ENCODE measurements at places on chromosomes 1 and 21.

GRCh38 chr1:210841926-210842625 lies 291.9 kb downstream of the KCNH1 start:
- DNase-seq = no peak

GRCh38 chr1:188155261-188155660 lies 1326.5 kb downstream of the PLA2G4A start:
- DNase-seq = no peak

DNA sequence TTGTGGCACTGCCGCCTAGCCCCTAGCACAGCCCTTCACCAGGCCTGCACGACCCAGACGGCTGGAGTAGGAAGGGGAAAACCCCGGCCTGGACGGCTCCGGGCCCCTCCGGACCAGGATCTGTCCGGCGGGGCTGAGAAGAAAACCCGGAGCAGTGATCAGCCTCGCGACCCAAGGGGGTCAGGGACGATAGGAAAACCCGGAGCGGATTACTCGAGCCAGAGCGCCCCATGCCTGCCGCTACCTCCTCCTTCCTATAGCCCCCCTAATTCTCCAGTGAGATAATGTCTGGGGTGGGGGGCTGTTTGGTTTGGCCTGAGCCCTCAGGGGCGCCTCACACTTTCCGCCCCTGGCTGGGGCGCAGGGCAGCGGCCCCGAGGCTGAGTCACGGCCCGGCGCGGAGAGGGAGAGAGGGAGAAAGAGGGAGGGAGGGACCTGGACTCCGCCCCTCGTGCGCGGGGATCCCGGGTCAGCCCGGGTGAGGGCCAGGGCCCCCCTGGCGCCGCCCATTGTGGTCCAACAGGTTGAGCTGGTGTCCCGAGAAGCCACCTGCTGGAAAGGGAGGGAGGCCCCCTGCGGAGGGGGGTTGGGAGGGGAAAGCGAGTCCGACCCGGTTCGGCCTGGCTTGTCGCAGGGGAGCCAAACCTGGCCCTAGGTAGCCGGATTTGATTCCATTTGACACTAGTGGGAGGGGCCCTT lies 1.7 kb upstream of the ZBTB7B start:
- peak; percentile 95 for DNase-seq

- DNase-seq = no peak
These were observed 275.5 kb downstream of the CAMTA1 start for GRCh38 chr1:7060745-7061144.

DNA sequence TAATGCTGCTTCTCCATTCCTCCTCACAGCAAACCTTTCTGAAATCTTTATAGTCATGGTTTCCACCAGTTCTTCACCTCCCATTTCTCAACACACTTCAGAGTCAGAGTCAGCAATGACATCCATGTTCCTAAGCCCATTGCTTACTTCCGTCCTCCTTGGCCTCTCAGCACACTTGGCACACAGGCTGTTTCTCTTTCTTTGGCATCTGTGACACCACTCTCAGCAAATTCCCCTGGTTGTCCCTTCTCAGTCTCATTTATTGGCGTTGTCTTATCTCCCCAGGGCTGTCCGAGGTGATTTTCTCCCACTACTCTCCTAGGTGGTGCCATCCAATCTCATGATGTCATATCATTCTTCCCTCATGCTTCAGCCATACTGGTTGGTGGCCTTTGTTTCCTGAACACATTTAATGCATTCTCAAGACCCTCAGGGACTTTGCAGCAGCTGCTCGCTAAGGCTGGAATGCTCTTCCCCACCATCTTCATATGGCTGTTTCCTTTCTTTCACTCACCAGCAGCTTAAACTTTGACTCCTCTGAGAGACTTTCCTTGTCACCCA lies 3.3 kb upstream of the LGALS8 start:
- DNase-seq = no peak

GRCh38 chr1:17802164-17802563 lies 47.0 kb downstream of the ACTL8 start:
- no peak for DNase-seq

DNA sequence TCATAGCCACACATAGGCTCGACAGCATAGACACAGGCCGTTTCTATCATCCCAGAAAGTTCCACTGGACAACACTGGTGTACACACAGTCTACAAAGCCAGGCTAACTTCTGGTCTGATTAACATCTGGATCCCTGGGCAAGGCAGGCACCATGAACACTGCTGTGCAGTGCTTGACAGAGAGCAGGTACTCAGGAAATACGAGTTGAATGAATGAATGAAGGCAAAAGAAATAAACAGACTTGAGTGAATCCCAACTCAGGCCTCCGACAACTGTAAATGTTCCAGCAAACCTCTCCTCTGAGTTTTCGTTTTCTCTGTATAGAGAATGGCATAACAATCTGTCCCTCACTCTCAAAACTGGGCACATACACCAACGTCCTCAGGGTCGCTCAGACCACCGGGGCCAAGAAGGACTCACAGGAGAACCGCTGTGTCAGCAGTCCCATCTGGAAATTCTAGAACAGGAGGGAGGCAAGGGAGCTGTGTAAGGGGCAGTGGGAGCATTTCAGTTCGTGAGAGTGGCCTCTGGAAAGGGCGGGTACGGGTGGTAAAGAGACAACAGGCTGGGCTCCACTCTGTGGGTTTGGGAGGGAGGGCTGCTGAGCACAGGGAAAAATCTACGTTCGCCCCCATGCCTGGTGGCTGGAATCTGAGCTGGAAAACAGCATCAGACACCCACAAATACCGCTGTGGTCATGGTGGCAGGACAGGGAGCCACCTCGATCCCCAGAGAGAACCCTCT lies 15.1 kb upstream of the ECE1 start:
- no peak for DNase-seq

DNA sequence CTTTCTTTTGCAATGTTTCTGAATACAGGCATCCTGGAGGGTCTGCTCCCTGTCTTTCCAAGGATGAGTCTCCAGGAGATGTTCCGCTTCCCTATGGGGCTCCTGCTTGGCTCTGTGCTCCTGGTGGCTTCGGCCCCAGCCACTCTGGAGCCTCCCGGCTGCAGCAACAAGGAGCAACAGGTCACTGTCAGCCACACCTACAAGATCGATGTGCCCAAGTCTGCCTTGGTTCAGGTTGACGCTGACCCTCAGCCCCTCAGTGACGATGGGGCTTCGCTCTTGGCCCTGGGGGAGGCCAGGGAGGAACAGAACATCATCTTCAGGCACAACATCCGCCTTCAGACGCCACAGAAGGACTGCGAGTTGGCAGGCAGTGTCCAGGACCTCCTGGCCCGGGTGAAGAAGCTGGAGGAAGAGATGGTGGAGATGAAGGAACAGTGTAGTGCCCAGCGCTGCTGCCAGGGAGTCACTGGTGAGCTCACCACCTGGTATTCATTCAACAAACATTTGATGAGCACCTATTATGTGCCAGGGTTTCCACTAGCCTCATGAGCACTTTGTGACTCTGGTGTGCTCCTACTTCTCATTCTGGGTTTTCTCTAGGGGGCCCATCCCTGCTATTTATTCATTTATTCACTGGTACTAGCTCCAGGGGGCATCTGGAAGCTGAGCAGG lies 9.9 kb downstream of the TNN start:
- DNase-seq = no peak

DNA sequence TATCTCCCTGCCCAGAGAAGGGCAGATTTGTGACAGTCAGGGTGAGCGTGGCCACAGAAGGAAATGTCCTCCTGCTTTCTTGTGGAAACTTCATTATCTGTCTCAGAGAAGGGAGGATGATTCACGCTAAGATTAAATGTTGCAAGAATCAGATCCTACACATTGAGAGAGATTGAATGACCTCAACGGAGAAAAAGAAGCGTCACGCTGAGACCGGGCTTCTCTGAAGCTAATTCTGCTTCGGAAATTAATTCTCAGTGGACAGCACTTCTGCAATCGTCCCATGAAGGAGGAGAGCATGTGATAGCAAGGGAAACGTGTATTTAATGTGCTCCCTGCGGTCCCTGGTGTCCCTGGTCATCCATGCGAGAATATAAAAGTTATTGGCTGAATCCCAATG lies 19.8 kb upstream of the C1orf21 start:
- DNase-seq = no peak

DNA sequence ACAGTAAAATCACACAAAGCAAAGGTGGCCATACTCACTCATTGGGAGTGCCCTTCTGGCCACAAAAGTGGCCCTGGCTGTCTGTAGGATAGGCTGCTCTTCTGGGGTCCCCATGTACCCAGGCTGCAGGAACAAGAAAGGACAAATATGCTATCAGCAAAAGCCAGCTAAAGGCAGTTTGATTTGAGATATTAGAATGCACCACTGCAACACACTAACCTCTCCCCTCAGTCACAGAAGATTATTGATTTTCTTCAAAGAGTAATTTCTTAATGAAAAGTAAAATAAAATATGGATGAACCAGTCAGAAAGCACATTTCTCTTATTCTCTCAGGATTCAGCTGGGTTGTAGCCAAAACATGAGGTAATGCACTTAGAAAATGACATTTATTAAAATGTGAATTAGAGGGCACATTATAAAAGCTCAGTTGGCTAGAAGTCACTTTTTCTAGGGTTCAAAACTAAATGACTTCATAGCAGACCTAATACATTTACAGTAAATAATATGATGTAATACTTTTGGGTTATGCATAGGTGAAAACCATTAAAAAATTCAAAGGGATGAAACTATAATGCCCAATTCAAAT lies 140.8 kb downstream of the LHX8 start:
- DNase-seq = no peak

DNA sequence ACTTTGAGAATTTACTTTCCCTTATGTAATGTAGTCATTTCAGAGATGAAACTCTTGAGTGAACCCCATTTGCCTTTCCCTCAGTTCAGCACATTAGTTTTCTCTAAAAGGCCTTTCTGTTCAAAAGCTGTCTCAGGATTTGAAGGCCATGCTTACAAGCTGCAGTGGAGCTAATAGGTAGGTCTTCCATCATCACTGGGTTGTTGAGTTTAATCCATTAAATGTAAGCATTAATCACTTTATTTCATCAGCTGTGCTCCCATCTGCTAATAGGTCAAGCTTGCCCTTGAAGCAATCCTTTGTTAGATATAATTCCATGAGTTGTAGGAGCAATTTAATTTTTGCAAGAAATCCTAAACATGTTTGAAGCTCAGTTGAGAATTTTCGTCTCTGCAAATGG lies 422.2 kb upstream of the ZP4 start:
- DNase-seq = no peak

GRCh38 chr21:44400791-44401385 lies 47.5 kb downstream of the TRPM2 start:
- DNase-seq = no peak

DNA sequence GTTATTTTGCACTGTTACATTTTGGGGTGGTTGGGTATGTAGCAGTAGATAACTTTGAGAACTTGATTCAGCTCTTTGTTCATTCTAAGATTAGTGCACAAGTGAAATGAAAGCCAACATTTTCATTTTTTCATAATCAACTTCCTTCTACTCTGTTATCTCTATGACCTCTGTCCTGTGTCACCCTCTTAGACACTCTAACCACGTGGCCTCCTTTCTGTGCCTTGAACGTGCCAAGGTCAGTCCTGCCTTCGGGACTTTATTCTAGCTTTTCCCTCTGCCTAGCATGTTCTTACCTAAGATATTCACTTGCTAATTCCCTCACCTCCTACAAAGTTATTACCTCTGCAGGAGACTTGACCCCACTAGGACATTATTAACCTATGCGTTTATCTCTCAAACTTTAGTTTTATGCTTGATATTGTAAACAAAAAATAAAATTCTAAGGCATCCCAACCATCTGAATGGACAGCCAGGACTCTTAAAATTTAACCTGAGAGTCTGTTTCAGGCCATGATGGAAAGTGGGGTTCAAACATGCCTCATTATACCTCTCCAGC lies 19.2 kb upstream of the EDEM3 start:
- no peak for DNase-seq

GRCh38 chr1:18045203-18045602 lies 62.4 kb upstream of the IGSF21 start:
- DNase-seq = no peak

DNA sequence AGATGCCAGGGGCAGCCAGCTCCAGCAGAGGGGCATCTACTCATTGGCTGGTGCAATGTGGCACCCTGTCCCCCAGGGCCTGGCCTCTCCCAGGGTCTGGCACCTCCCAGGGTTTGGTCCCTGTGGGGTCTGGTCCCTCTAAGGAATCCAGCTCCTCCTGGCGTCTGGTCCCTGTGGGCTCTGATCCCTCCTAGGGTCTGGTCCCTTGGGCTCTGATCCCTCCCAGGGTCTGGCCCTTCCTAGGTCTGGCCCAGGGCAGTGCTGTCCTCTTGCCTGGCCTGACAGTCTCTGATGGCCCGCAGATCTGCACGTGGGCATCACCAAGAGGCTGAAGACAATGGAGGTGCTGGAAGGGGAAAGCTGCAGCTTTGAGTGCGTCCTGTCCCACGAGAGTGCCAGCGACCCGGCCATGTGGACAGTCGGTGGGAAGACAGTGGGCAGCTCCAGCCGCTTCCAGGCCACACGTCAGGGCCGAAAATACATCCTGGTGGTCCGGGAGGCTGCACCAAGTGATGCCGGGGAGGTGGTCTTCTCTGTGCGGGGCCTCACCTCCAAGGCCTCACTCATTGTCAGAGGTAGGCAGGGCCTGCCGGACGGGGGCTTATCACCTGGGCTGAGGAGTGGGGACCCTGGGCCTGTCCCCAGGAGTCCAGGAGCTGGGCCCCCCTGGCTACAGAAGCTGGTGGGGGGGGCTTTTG lies 73.9 kb downstream of the OBSCN start:
- no peak for DNase-seq

GRCh38 chr1:55981010-55981650 lies 598.2 kb downstream of the PLPP3 start:
- no peak for DNase-seq

DNA sequence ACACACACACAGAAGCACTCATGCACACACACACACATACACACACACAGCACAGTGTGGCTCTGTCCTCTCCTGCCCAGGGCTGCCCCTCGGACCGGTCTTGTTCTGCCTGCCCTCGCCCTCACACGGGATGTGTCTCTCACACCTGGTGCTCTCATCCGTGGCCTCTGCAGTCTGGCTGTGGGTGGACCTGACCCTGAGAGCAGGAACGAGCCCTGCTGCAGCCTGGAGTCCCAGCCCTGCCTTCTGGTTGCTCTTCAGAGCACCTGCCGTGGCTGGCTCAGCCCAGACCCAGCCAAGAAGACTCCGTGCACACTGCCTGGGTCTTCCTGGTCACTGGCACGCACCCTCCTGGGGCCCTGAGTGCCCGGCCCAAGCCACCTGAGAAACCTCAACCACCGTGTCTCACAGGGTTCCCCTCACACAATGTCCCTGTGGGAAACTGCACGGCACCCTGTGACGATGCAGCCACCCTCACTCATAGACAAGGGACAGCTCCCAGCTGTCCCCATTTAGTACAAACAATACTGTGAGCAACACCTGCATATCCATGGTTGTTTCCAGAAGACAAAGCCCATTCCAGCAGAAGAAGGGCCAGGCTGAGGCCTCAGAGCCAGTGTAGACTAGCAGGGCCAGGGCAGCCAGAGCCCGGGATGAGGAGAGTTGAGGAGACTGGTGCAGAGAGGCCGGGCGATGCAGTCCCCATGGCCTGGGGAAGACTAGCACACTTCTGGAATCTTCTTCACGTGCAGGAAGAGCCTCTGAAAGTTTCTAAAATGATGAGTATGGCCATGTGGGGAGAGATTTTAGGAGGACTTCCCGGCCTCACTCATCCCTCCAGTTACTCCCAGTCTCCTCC lies 234.0 kb downstream of the NPHP4 start:
- no peak for DNase-seq

- no peak for DNase-seq
These were observed 455.0 kb downstream of the BRINP3 start for GRCh38 chr1:190022709-190023108.
